ENCODE measurements at places on chromosomes 1 and 21.
A peak's percentile ranks its signal among the peaks of the same experiment; 100 is the strongest.

DNA sequence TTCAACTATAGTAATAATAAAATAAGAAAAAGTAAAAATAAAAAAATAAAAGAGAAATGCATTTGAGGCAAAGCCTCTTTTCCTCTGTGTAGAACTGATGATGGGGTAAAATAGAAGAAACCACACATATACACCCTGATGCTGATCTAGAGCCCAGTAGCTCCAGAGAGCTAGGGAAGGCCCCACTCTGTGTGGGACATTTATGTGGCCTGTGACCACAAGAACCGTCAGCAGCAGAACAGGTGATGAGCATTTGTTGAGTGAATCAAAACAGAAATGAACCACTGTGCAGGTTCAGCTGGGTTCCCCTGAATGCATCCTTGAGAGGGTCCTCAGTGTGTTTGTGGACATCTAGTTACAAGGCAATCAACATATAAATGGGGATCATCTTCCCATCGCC is 221.8 kb upstream of the HOOK1 start:
- DNase-seq, result no peak

- DNase-seq, result no peak
Measured at GRCh38 chr1:44237721-44238457, 24.6 kb downstream of the DMAP1 start.

DNA sequence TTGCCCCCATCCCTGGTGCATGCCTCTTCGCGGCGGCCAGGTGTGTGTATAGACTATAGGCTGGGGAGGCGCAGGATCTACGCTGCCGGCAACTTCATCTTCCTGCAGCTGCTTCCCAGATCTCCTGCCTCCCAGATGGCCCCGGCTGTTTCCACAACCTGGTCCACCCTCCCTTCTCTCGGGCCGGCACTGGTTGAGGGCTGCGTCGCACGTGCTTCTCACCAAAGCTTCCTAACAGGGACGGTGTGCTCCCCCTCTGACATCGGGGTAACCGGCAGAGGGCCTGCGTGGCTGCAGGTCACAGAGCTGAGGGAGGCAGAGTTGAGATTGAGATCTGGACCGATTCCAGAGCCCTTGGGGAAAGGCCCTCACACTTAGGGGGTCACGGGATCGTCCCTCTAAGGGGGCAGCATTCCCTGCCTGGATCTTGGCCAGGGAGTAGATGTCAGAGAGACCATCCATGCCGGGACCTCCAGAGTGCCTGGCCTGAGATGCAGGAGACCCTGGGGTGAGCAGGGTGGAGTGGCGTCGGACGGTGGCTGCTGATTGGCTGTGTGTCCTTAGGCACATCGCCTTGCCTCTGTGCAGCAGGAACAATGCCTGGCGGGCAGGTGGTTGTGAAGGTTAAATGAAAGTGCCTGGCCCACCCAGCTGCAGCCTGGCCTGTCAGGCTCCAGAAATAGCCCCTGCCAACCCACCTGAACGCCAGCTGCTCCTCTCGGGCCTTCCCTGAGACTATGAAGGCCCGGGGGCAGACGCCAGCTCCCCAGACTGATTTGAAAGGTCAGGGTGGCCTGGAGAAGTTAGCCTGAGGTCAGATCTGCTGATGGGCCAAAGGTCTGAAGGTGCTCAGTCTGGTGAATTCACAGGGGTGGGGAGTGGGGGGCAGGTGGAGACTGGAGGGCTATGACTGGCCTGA is 6.1 kb upstream of the MASP2 start:
- no peak for DNase-seq

- peak; percentile 2 for DNase-seq
Measured at GRCh38 chr1:14320518-14320917, 278.0 kb upstream of the KAZN start.

DNA sequence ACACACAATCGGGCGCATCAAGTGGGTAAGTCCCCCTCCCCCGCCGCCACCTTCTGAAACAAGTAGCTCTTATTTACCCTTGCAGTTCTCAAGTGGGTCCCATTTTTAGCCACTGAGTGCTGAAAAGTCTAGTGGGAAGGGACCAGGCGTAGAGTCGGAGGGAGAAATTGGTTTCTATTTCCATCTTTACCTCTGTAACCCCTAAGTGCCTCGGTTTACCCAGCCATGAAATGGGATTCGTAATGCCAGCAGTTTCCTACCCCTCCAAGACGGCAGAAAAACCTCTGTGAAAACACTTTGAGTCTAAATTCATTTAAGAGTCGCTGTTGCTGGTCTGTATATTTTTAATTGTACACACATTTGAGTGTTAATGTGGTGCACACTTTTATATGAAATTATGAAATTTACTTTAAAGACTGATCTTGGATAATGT is 928 bp downstream of the TLCD4 start:
- DNase-seq, result no peak

- DNase-seq, result no peak
Measured at GRCh38 chr1:118871582-118872171, 116.5 kb downstream of the TBX15 start.

DNA sequence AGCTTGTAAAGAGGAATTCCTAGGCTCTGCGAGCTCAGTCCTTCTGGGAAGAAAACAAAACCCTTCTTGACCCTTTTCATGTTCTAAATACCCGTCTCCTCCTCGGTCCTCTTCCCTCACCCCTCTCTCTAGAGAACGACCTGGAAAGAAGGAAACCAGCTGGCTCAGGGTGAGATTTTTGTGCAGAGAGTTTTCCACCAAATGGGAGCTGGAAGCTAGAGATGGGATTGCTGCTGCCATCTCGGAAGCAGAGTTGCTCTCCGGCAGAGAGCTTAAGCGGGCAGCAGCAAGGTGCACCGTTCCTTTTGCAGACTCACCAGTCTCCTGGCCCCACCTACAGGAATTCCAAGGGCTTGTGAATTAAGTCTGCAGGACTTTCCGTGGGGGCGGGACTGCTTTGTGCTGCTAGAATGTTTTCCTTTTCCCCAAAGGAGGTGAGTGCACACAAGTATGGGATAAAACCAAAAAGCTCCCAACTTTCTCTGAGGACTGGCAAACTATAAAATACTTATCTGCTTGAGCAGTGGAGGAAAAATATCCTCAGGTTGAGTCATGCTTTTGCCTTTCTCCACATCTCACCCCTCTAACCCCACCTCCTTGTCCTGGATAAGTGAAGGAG is 29.1 kb upstream of the KIAA0040 start:
- no peak for DNase-seq

GRCh38 chr1:9439074-9439761 is 100.0 kb upstream of the SLC25A33 start:
- DNase-seq, result no peak

- DNase-seq, result no peak
Measured at GRCh38 chr1:174448531-174448883, 743 bp downstream of the GPR52 start.

DNA sequence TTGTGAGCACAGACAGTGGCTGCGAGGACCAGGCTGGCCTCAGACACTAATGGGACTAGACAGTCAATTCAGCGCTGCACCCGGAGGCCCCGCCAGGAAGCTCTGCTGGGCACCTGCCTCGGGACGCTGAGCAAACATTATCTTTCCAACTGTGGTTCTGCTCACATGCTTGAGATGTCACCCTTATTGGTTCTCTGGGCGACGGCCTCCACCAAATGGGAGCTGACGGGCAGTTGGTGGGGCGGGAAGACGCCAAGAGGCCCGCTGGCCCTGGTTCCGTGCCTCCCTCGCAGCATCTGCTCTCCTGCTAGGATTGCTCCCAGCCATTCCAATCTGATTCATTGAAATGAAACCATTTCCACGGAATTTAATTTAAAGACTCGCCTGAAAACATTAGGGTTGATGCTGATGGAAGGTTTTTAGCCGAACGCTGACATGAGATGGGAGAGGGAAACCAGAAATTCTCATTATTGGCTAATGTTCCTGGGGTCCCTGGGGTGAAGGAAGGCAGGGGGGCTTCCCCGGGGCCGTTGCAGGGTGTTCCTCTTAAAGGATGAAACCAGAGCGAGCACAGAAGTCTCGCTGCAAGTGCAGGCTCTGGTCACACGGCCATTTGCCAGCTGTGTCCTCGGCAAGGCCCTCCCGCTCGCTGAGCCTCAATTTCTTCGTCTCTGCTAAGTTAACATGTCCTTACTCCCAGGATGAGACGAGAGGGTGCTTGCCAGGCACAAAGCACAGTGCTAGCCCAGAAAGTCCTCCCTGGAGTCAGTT is 512.2 kb downstream of the NPHP4 start:
- DNase-seq, result no peak

DNA sequence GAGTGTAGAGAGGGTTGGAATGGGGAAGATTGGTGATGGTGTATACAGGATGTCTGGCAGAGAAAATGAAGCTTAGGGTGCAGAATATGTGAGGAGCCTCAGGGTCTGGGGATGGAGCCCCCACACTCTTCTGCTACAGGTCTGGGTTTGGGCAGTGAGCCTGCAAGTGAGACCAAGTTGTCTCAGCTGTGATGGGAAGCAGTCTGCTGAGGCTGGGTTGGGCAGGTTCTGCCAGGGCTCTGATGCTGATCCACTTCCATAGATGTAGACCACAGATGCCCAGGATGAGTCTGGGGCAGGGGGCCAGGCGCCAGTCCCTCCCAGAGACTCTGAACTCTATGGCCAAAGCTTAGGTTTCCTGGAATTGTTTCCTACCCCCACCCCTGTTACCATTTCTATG is 516.9 kb downstream of the PTPRU start:
- DNase-seq, result no peak

- no peak for DNase-seq
Measured at GRCh38 chr1:153362187-153362775, 4.6 kb downstream of the S100A9 start.
